SJCRH30 (cell line): ENCODE measurements at places on chromosomes 3 and 15.

DNA sequence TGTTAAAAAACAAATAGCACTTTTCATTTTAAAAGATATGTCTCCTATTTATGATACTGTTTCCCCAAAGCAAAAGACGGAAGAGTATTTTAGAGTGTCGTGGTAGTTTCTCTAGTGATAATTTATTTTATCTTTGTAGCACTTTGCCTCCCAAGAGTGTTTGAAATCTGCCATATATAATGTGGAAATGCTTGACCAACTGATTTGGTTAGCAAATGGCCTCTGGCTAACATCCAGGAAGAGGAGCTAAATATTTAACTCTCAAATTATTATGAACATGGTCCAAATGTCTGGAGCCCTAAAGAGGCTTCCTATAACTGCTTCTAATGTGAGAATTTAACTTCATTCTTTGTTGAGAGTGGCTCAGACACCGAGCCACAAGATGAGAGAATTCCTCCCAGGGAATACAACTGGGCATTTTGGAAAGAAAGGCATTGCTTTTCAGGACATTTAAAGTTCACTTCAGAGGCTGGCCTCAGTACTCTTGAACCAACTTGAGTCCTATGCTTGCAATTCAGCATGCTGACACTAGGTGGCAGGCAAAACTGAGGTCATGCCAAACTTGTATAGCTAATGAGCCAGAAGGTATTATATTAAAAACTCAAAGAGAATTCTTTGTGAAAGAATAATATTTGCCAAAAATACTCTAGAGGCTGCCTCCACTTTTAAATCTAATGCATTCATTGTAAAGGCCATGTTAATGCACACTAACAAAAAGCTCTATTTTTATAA, 104.5 kb downstream of the RARB start:
- 0 out of 2 replicates have a peak, but pooled peaks cover 4% of the 10 kb centered on the region for H3K27me3 ChIP-seq
- DNase-seq, result peak; percentile 82

DNA sequence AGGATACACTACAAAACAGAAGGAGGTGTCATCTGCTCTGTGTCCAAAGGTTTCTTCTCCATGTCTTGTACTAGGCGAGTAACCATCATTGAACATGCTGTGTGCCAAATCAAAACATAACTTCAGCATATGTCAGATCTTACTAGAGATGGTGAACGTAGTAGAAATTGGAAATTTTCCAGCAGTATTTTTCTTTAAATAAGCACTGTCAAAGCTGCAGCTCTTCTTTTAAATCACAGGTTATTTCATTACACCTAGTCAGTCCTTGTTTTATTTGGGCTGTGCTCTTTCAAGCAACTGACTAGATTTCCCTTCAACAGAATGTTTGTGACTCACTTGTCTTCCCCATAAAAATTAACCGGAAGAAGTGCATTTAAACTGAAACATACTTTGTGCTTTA, 46.5 kb downstream of the MSL2 start:
- H3K36me3 ChIP-seq, result peaks cover 40% of the 10 kb centered on the region
- no peaks in the 10 kb centered on the region; the same call in 1 of the 2 replicates for H3K4me1 ChIP-seq
- H3K27ac ChIP-seq, result no peak overlapping the region
- H3K27me3 ChIP-seq, result no peaks in the 10 kb centered on the region

DNA sequence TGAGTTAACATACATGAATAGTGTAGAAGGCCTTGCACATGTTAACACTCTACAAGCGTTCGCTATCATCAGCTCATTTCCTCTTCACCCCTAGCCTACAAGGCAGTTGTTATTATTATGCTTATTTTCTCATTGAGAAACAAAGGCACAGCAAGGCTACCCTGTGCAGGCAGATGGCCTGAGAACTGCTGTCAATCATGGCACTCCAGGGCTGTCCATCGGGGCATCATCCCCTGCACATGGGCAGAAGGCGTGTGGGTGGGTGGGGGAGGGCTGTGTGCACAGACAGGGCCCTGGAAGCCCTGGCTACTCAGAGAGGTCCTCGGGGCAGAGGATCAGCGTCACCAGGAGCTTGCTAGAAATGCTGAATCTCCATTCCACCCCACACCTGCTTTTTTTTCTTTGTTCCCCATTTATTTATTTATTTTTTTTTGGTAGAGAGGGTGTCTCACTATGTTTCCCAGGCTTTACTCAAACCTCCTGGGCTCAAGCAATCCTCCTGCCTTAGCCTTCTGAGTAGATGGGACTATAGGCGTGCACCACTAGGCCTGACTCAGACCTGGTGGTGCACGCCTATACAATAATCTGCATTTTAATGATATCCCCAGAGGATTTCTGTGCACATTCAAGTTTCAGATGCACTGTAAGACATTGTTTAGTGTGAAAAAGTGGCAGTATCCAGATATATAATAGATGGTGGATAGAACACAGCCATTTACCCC, 9.6 kb upstream of the ZXDC start:
- no peak overlapping the region for H3K4me3 ChIP-seq
- H3K36me3 ChIP-seq, result no peaks in the 10 kb centered on the region
- peaks cover 13% of the 10 kb centered on the region for H3K4me1 ChIP-seq
- H3K27me3 ChIP-seq, result 0 out of 2 replicates have a peak, but pooled peaks cover 3% of the 10 kb centered on the region

GRCh38 chr15:64233299-64233698, 70.5 kb upstream of the PPIB start:
- H3K27ac ChIP-seq, result no peak overlapping the region
- H3K27me3 ChIP-seq, result no peaks in the 10 kb centered on the region
- DNase-seq, result no peak
- H3K4me1 ChIP-seq, result peaks cover 8% of the 10 kb centered on the region
- H3K4me3 ChIP-seq, result no peak overlapping the region

DNA sequence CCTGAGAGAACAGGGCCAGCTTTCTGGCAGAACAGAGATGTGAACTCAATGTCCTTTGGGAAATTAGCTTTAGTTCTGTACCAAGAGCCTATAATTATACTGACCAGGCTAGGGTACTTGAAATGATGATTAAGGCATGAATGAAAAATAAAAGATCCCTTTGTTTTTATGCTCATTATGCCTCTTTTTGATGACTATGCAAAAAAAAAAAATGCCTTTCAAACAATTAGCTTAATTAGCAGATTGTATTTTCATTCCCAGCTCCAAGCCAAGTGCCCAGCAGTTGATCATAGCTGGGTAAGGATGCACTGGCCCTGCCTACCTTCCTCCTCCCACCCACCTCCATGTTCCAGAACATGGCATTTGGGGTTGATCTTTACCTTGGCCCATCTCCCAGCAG, 56.8 kb downstream of the LYZL4 start:
- H3K4me1 ChIP-seq, result no peaks in the 10 kb centered on the region
- H3K27me3 ChIP-seq, result no peaks in the 10 kb centered on the region
- no peak overlapping the region for H3K27ac ChIP-seq
- no peaks in the 10 kb centered on the region for H3K36me3 ChIP-seq

DNA sequence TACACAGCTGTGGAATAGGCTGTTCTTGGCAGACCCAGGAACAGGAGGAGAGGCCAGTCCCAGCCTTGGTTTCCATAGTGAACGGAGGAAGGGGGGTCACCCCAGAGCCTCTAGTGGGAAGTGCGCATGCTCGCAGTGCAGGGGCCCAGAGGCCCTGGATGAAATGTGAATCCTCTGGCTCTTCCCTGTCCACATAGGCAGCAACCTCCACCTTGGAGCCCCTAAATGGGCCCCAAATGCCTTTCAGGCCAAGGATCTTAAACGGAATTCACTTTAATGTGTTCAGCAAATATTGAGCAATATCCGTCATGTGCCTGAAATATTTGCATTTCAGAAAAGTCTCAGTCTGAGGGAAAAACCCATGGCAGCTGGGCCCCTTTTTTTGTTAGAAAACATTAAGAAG, 3.3 kb upstream of the NDN start:
- H3K36me3 ChIP-seq, result no peaks in the 10 kb centered on the region
- DNase-seq, result peak; percentile 74
- H3K4me1 ChIP-seq, result no peaks in the 10 kb centered on the region
- no peaks in the 10 kb centered on the region for H3K27me3 ChIP-seq

GRCh38 chr15:95758451-95758850, 572.0 kb upstream of the NR2F2 start:
- DNase-seq, result no peak
- H3K27me3 ChIP-seq, result no peaks in the 10 kb centered on the region
- no peaks in the 10 kb centered on the region for H3K4me1 ChIP-seq
- H3K4me3 ChIP-seq, result no peak overlapping the region
- H3K36me3 ChIP-seq, result no peaks in the 10 kb centered on the region
- no peak overlapping the region for H3K27ac ChIP-seq

DNA sequence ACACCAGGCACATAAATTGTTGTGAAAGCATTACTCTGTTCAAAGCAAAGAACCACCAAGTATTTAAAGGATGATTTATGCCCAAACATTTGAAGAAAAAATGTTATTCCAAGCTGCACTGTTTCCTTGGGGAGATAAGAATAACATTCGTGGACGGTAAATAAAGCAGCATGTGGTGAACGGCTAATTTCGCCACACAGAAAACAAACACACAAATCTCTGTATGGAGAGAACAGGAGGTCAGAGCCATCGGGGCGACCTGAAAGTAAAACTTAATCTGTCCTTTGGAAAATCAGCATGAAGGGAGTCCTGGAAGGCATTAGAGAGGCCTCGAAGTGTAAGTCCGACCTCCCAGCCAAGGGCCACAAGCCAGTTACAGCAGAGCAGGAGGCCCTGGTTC, 27.1 kb upstream of the GABRG3 start:
- peaks cover 2% of the 10 kb centered on the region; the same call in 1 of the 2 replicates for H3K4me1 ChIP-seq
- no peak for DNase-seq
- H3K27ac ChIP-seq, result no peak overlapping the region
- H3K4me3 ChIP-seq, result no peak overlapping the region

- no peaks in the 10 kb centered on the region for H3K36me3 ChIP-seq
- H3K4me3 ChIP-seq, result no peak overlapping the region
- H3K27me3 ChIP-seq, result 0 out of 2 replicates have a peak, but pooled peaks cover 10% of the 10 kb centered on the region
- no peaks in the 10 kb centered on the region for H3K4me1 ChIP-seq
Measured at GRCh38 chr3:117017135-117017894, 307.7 kb downstream of the TUSC7 start.

- no peaks in the 10 kb centered on the region for H3K27me3 ChIP-seq
- peak overlapping the region; percentile 91 for H3K4me3 ChIP-seq
- no peaks in the 10 kb centered on the region for H3K4me1 ChIP-seq
- peaks cover 4% of the 10 kb centered on the region for H3K36me3 ChIP-seq
Measured at GRCh38 chr15:65132878-65133547, 595 bp downstream of the PDCD7 start.

- no peak overlapping the region for H3K4me3 ChIP-seq
- peaks cover 13% of the 10 kb centered on the region for H3K4me1 ChIP-seq
- H3K36me3 ChIP-seq, result no peaks in the 10 kb centered on the region
- no peak for DNase-seq
- no peaks in the 10 kb centered on the region for H3K27me3 ChIP-seq
Measured at GRCh38 chr3:21920421-21920861, 169.4 kb upstream of the ZNF385D start.

- H3K27me3 ChIP-seq, result no peaks in the 10 kb centered on the region
- no peaks in the 10 kb centered on the region for H3K4me1 ChIP-seq
- H3K27ac ChIP-seq, result no peak overlapping the region
- H3K36me3 ChIP-seq, result no peaks in the 10 kb centered on the region
- no peak for DNase-seq
- H3K4me3 ChIP-seq, result no peak overlapping the region
Measured at GRCh38 chr3:194148383-194148782, 12.4 kb downstream of the HES1 start.

DNA sequence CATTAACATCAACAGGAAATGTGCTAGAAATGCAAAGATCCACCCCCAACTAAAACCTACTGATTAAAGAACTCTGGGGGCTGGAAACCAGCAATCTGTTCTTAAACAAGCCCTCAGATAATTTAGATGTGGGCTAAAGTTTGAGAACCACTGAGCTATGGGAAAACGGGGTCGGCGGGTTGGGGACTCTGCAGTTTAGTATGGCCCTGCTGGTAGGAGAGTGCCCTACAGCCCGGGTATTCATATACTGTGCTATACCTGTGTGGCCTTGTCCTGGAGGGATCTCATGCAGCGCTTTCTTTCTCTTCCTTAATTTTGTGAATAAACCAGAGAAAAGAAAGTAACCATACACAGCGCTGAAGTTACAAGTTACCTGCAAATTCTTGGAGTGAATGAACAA, 189.7 kb upstream of the GBE1 start:
- H3K36me3 ChIP-seq, result no peaks in the 10 kb centered on the region
- H3K4me3 ChIP-seq, result no peak overlapping the region
- no peaks in the 10 kb centered on the region for H3K27me3 ChIP-seq
- DNase-seq, result no peak

- H3K4me1 ChIP-seq, result no peaks in the 10 kb centered on the region; the same call in 1 of the 2 replicates
- H3K36me3 ChIP-seq, result peaks cover 25% of the 10 kb centered on the region
- no peak overlapping the region for H3K27ac ChIP-seq
- H3K27me3 ChIP-seq, result no peaks in the 10 kb centered on the region
- no peak overlapping the region for H3K4me3 ChIP-seq
Measured at GRCh38 chr15:49148727-49149126, 6.7 kb downstream of the COPS2 start.

DNA sequence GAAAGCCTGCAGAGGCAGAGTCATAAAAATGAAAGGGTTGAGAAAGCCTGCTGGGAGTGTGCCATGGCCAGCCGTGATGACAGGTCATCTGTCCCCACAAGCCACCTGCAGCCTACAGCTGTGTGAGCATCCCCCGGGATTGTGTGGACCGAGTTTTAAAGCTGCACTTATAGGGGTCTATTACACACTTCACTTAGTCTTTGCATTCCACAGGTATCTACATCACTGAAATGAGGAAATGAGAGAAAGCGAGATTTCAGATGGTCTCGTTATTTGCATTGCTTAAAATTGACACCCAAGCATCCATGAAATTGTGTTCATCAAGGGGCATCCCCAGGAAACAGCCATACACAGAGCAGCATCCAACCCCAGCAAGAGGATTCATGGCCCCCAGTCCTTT, 137.6 kb upstream of the TRIM42 start:
- H3K4me3 ChIP-seq, result no peak overlapping the region
- no peak for DNase-seq
- H3K27me3 ChIP-seq, result no peaks in the 10 kb centered on the region
- H3K27ac ChIP-seq, result no peak overlapping the region

- DNase-seq, result peak; percentile 92
- H3K4me1 ChIP-seq, result peaks cover 21% of the 10 kb centered on the region
- H3K36me3 ChIP-seq, result no peaks in the 10 kb centered on the region
- H3K27me3 ChIP-seq, result no peaks in the 10 kb centered on the region
Measured at GRCh38 chr15:98776607-98777281, 128.4 kb downstream of the IGF1R start.

DNA sequence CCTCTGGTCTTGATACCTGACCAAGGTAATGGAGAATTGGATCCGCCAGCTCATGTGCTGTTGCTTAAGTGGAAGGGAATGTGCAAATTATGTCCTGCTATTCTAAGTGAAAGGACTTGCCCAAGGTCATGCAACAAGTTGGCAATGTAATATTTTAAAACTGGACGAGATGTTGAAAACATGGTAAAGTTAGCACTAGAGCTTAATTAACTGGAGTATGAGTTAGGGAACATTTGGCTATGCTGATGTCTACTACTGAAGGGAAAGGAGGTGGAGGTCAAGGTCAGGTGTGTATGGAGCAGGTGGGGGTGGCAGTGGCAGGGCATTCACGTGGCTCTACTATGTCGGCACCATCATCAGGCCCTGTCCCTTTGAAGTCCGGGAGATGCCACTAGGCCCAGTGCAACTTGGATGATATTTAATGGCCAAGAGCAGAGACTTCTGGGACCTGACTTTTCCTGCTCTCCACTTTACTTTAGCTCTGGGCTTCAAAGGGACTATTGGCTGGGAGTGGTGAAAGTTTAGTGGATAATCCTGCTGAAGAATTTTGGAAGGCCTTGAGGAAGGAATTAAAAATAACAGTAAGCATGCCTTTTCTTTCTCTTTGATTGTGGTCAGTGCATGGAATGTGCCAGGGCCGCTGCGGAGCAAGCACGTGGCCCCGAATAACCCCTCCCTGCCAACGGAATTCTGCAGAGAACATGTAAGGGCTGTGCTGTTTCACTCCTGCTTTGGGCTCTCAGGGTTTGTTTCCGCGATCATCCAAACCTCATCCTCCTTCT, 14.9 kb downstream of the SMAD3 start:
- peak overlapping the region; percentile 47 for H3K27ac ChIP-seq
- H3K27me3 ChIP-seq, result no peaks in the 10 kb centered on the region
- H3K36me3 ChIP-seq, result peaks cover 4% of the 10 kb centered on the region
- no peak for DNase-seq
